ENCODE measurements at places on chromosomes 6 and 20.

GRCh38 chr20:34987288-34988190 is 31.9 kb downstream of the MYH7B start:
- no peak for DNase-seq

DNA sequence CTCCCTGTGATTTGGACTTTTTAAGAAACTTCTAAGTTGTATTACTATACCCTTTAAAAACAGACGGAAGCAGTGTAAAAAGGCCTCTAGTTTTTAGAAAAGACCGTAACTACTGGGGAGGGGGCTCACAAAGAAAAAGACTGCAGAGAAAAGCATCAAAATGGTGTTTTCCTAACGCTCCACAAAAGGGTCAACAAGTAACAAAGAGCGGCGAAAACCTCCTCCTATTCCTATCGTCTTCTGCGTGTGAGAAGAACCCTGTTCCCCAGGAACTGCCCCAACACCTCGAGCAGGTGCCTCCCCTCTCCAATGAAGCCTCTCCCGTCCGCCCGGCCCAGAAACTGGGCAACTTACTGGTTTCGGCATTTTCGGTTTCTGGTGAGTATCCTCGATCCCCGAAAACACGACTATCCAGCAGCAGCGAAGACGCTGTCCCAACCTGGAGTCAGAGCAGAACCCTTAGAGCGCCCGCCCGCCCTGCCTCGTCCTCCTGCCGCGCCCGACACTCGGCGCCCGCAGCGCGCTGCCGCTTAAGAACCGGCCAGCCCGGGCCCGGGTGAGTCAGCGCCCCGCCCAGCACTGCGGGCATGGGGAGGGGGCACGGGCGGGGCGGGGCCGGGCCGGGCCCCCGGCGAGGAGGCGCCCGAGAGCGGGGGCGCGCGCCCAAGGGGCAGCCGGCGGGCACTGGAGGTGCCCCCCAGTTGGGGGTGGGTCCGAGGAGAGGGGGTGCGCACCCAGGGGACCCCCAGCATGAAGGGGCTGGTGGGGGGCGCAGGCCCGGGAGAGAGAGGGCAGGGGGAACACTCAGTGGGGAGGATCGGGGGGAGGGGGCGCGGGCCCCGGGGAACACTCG is 1.2 kb downstream of the EZR start:
- peak; percentile 73 for DNase-seq

- no peak for DNase-seq
Observed at GRCh38 chr20:16710781-16711180, 19.0 kb upstream of the SNRPB2 start.

DNA sequence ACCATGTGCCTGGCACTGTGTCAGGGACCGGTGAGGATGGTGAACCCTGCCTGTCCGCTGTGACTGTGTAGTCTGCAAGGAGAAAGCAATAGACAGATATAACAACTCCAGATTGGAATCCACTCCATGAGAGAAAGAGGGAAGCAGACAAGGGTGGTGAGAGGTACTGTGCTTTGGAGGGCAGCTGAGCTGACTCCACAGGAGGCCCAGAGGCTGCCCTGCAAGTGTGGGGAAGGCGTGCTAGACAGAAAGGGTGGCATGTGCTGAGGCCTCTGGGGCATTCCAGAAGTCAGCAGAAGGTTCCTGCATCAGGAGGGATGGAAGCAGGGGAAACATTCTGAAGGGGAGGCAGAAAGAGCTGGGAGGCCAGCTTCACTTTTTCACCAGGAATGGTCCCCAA is 39.3 kb upstream of the APCDD1L start:
- DNase-seq, result no peak

Data from stimulated activated CD4-positive, alpha-beta T cell treated with anti-CD3 and anti-CD28 coated beads, TNF-alpha, amount 100 ng/mL, for 1 hour (primary cell).